ENCODE measurements at places on chromosomes 2 and 18.

DNA sequence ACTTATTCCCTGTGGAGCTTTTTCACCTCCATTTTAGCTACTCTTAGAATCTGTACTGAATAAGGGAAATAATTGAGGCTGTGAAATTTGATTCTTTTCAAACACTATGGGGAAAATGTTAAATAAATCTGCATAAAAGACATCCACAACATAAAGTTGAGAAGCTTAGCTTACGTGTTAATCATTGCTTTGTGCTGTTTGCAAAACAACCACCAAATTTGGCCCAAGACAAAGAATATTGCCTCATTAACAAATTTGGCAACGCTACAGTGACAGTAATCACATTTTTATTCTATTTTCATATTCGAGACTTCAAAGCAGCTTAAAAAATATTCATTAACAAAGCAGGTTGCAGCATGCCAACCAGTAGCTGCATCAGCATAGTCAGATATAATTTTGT is 437.6 kb downstream of the DPP10 start:
- no peak for DNase-seq

DNA sequence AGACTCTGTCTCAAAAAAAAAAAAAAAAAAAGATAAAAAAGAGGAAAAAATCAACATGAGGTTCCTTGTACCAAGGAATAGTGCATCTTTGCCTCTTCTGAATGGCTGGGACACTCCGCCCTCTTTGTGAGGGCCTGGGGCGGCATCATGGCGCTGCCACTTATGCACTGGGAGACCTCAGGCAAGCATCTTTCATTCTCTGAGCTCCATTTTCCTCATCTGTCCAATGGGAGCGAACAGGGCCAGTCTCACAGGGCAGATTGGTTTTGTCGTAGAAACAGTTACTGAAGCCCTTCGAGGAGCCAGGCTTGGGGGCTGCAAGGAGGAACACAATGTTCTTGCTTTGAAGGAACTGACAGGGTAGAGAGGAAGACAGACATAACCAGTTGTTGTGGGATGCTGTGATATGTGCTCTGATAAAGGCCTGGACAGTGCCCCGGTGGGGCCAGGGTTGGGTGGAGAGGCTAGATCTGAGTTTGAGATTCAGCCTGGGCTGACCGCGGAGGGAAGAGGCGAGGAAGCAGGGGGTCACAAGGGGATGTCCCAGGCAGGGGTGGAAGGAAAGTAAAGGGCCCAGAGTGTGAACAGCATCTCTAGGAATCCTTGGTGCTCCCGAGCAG is 14.1 kb downstream of the ZFP36L2 start:
- DNase-seq, result no peak

DNA sequence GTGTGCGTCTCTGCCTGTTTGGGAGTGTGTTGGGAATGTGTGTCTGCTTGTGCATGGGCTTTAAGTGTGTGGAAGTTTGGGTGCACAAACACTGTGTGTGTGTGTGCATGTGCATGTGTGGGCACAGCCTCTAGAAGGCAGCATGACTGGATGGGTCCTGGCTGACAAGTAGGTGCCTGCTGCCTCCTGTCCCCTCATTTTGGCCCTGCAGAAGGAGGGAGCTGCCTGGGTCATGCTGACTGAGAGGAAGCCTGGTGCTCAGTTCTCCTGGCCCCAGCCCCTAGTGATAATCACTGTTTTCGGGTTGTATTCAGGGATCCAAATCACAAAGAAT is 34.1 kb downstream of the GLI2 start:
- no peak for DNase-seq

DNA sequence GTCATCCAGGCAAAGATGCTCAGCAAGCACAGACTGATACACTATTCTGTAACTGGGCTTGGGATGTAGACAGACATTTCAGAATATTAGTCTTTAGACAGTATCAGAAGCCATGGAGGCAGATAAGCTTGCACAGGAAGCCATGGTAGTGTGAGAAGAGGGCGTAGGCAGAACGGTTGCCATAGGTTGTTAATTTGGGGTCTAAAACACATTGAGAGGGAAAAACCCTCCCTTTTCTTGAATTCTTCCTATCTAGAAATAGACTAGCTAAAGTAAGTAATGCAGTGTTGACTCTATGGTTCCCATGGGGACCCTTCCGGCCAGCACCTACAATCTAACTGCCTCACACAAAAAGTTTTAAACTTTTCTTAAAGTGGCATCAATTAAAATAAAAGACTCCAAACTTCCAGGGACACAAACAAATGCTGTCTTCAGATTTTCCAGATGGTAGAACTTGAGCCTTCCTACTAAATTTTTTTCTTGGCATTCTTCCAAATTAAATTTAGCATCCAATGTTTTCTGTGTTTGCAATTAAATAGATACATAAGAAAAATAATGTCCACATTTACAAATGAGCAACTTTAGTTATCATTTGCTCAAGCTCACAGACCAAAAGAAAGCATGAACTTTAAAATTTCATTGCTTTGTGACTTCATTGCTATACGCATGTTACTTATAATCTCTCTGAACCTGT is 1.9 kb downstream of the PRKRA start:
- no peak for DNase-seq

- DNase-seq, result no peak
Observed at GRCh38 chr2:239917125-239917956, 107.8 kb downstream of the NDUFA10 start.

DNA sequence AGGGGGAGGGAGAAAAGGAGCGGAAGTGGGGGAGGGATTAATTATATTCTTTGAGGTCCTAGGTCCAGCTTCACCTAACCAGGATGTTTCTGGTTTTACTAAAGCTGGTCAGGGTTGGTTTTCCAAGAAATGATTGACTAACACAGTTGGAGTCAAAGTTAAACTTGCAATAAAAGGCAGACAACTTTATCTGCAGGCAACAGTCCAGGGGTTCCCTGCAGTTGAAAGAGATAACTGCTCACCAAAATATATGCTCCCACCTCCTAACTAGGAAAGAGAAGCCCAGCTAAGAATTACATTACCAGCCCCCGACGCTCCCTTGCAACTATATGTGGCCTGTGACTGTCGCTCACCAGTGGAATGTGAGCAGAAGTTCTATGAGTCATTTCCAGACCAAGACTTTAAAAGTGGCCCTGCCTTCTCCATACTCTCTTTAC is 140.0 kb upstream of the PKDCC start:
- no peak for DNase-seq

GRCh38 chr18:57881818-57882413 is 78.8 kb upstream of the ATP8B1 start:
- DNase-seq, result peak; percentile 78

DNA sequence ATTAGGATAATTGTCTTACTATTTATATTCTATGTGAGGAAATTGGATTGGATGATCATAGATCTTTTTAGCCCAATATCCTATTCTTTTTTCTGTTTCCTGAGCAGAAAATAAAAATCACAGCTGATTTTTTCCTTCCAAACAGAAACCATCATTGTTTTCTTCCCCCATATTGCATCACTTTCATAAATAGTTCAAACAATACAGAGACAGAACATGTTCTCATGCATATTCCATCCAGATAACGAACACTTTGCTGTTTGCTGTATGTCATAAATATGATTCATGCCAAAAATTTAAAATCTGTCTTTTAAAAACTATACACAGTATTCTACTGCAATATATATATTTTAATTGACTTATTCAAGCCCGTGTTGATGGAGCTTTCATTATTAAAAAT is 22.0 kb upstream of the RALBP1 start:
- DNase-seq, result no peak

DNA sequence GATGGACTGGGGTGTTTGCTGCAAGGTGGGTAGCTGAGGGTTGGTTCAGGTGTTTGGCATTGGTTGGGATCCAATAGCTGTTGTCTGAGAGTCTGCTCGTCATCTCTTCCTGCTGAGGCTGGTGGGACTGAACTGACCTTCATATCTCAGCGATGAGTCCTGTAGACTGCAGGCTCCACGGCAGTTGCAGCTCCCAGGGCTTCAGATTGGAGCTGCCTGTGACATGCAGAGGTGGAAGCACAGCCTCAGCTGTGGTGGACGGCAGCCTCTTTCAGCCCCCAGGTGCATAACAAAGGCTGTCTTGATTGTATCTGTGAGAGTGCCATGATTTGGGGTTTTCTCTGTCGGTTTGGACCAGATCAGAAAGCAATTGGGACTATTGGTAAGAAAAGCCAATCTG is 3.9 kb upstream of the IL1R2 start:
- no peak for DNase-seq

- DNase-seq, result no peak
Observed at GRCh38 chr2:207252416-207252815, 86.7 kb upstream of the KLF7 start.

DNA sequence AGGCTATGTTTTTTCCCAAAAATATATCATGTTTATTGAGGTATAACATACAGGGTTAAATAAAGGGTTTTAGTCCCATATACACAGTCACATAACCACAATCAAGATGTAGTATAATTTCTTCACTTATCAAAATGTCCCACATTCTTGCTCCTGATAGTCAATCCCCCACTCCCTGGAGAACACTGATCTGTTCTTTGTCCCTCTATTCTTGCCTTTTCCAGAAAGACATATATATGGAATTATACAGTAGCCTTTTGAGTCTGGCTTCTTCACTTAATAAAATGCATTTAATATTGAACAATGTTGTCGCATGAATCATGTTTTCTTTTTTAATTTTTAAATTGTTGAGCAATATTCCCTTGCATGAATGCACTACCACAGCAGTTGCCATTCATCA is 1059.7 kb downstream of the TSN start:
- no peak for DNase-seq

GRCh38 chr2:178700136-178700535 is 107.1 kb downstream of the TTN start:
- DNase-seq, result no peak

DNA sequence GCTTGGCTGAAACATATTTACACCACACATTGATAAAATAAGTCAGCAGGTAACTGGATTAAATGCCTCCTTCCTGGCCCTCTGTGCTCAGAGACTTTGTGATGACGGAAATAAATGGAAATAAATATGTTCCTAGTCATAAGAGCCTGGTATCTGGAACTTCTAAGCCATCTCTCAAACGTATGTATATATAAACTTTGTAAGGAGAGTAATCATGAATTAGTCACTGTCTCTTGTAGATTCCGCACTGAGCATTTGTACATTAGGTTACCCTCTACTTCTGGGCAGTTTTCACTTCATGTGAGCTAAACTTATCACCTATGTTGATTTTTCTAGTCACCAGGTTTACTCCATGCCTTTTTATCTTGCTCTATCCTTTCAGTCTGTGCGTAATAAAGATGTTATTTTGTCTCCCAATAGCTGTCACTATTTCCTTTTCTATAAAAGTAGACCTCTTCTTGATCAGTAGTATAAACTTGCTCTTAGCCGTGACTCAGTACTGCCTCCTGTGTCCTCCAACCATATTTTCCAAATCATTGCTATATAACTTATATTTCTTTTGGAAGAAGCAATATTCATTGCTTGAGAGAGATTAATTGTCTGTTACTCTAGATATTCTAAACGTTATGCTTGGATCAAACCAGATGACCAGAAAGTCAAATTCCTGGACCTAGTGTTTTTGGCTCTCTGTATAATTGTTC is 53.2 kb downstream of the FEZ2 start:
- DNase-seq, result no peak

DNA sequence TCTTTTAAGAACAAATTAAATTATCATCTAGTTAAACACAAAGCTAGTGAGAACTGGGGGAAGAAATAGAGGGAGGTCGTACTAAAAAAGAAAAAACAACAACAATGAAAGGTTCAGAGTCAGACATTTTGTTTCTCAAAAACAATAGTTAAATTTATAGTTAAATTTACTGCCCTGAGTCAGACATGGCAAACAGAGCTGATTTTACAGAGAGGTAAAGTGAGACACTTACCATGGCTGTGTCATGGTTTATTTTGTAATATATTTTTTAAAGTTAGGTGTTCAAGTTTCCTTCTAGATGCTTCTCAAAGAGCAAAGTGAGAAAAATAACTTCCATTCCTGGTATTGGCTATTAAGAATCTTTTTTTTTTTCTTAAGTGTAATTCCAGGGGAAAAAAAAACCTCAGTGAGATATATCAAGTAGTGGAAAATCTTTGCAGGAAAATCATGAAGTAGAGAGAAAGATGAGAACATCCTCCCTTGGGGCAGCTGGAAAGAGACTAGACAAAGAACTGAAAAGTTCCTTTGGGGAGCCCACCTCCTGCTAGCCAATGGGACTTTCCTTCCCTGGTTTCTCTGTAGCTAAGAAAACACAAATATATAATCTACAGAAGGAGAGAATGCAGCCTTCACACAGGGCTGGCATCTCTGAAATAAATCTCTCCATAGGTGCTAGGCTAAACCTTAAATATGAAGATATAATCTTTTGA is 12.3 kb downstream of the KLF7 start:
- no peak for DNase-seq

DNA sequence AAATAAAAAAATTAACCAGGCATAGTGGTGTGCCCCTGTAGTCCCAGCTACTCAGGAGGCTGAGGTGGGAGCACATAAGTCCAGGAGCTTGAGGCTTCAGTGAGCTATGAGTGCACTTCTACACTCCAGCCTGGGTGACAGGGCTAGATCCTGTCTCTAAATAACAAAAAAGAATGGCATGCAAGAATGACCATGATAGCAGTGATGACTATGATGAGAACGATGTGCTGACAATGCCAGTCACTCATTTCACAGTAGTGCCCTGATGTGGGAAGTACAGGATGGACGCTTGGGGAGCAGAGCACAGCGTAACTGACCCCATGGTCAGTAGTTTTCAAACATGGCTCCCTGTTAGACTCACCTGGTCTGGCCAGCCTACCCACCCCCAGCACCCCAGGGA is 139.1 kb downstream of the VAPA start:
- DNase-seq, result no peak

DNA sequence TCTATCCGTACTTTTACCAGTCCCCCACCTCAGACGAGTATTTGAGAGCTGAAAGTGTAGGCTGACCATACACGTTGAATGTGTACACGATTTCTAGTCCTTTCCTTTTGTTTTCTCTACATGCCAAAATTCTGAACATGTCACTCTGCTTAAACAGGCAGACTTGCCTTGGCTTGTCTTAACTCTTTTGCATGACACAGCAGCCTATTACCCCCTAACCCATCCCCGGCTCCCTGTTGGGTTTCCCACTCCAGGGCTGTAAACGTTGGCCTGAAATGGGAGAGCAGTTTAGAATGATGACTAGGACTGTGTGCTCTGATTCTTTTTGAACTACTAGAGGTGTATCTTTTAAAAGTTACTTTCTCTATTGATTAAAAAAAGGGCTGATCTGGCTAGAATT is 19.1 kb downstream of the MTCL1 start:
- DNase-seq, result no peak

DNA sequence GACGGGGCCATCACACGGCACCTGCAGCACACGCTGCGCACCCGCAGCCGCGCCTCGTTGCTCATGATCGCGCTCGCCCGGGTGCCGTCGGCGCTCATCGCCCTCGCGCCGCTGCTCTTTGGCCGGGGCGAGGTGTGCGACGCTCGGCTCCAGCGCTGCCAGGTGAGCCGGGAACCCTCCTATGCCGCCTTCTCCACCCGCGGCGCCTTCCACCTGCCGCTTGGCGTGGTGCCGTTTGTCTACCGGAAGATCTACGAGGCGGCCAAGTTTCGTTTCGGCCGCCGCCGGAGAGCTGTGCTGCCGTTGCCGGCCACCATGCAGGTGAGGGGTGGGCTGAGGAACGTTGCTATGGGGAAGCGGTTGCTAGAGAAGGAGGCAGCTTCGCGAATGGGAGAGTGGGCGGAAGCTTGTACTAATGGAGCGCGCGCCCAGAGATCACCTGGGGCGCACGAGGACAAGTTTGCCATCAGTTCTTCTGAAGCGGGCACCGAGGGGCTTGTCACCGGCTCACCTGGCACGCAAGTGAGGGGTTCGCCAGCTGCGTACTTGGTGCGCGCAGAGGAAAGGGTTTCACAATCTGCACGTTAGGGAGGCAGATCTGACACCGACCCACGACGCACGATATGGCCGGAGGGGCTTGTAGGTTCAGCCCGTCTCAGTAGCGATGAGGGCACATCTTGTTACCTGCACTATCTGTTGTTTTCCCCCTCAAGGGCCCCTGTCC is 45.6 kb downstream of the DDX18 start:
- no peak for DNase-seq

All from neural progenitor cell (in vitro differentiated cells).